ENCODE measurements at places on chromosomes 11 and 22.

GRCh38 chr11:98600103-98600502, 420.6 kb upstream of the CNTN5 start:
- no peak overlapping the region for H3K4me3 ChIP-seq
- no peaks in the 10 kb centered on the region for H3K4me1 ChIP-seq
- DNase-seq = no peak
- H3K27ac ChIP-seq = no peak overlapping the region
- no peaks in the 10 kb centered on the region for H3K27me3 ChIP-seq

DNA sequence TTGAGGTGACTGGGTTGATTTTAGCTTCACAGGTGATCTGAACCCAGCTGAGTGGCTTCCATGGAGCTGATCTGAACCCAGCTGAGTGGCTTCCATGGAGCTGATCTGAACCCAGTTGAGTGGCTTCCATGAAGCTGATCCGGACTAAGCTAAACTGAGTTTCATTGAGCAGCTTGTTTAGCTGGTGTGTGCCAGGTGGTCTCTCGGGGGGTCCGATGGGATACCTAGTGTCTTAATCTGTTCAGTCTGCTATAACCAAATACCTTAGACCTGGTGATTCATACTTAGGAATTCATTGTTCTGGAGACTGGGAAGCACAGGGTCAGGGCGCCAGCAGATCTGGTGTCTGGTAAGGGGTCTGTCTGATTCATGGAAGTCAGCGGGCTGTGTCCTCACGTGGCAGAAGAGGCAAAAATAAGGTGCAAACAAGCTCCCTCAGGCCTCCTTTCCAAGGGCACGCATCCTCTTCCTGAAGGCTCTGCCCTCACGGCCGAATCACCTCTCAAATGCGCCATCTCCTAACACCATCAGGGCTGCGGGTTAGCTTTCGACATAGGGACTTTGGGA, 52.5 kb upstream of the KCNQ1OT1 start:
- no peaks in the 10 kb centered on the region for H3K36me3 ChIP-seq
- H3K27me3 ChIP-seq = no peaks in the 10 kb centered on the region
- DNase-seq = no peak
- H3K27ac ChIP-seq = no peak overlapping the region
- H3K4me1 ChIP-seq = no peaks in the 10 kb centered on the region

DNA sequence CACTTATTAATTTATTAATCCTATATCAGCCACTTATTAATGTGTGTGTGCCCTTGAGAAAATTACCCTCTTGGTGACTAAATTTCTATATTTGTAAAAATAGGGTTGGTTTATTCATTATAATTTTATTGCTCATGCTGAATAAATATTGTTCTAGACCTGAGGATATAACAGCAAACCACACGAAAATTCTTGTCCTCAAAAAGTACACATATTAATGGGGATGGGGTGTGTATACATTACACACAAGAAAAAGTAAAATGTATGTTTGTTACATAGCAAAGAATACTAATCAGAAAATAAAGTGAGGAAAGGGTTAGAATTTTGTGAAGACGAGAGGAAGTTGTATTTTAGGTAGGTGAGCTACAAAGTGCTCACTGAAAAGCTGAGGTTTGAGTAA, 1068.9 kb upstream of the RAG2 start:
- no peaks in the 10 kb centered on the region for H3K36me3 ChIP-seq
- no peak overlapping the region for H3K4me3 ChIP-seq
- no peaks in the 10 kb centered on the region for H3K4me1 ChIP-seq
- H3K27ac ChIP-seq = no peak overlapping the region
- no peaks in the 10 kb centered on the region for H3K27me3 ChIP-seq

DNA sequence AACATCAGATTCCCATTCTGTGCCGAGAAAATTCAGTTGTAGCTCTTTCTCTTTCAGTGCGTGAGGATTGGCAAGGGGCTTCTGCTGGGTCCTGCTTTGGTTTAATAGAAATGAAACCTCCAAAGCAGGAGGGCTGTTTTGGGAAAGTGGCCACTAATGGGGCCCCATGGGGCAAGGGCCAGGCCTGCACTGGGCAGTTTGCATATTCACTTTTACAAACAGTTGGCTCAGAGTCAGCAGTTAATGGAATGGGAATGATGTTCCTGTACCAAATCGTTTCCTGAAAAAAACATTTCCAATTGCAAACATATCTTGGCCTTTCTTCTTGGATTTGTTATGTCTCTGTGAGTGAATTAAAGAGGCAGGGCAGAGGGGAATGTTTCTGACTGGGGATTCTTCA, 92.1 kb downstream of the PARVA start:
- H3K27me3 ChIP-seq = no peaks in the 10 kb centered on the region
- peak overlapping the region; percentile 10 for H3K4me3 ChIP-seq
- H3K4me1 ChIP-seq = peaks cover 10% of the 10 kb centered on the region
- no peak for DNase-seq
- H3K36me3 ChIP-seq = no peaks in the 10 kb centered on the region

- no peak overlapping the region for H3K27ac ChIP-seq
- H3K4me1 ChIP-seq = no peaks in the 10 kb centered on the region
- no peaks in the 10 kb centered on the region for H3K36me3 ChIP-seq
- no peaks in the 10 kb centered on the region for H3K27me3 ChIP-seq
These were observed 687.8 kb downstream of the FAM181B start for GRCh38 chr11:82045748-82046457.

DNA sequence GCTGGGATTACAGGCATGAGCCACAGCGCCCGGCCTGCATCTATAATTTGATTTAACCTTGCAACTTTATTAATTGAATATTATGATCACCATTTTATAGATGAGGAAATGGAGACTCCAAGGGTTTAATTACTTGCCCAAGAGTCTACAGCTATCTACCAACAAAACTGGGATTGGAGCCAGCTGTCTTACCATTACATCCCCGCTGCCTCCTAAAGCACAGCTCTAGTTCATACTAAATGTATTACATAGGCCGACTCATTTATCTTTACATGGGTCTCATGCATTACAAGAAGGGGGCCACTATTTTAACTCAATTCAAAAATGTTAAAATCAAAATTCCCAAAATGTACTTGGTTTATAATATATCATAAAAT, 14.1 kb upstream of the TMA7B start:
- DNase-seq = no peak
- H3K4me3 ChIP-seq = no peak overlapping the region
- H3K27me3 ChIP-seq = no peaks in the 10 kb centered on the region
- no peaks in the 10 kb centered on the region for H3K36me3 ChIP-seq

DNA sequence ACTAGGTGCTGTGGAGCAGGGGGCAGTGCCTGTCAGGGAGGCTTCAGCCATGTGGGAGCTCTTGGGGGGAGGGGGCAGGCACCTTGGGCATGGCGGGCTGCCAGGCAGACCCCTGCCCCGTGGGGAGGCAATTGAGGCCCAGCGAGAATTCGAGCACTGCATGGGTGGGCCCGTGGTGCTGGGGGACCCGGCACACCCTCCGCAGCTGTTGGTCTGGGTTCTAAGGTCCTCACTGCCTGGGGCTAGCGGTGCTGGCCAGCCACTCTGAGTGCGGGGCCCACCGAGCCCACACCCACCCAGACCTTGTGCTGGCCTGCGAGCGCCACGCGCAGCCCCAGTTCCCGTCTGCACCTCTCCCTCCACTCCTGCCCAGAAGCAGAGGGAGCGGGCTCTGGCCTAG, 835.5 kb upstream of the CNTN5 start:
- H3K27ac ChIP-seq = no peak overlapping the region
- H3K27me3 ChIP-seq = no peaks in the 10 kb centered on the region
- no peaks in the 10 kb centered on the region for H3K4me1 ChIP-seq
- H3K36me3 ChIP-seq = no peaks in the 10 kb centered on the region
- H3K4me3 ChIP-seq = no peak overlapping the region

GRCh38 chr11:8267831-8268529, 4.3 kb upstream of the LMO1 start:
- peak; percentile 46 for DNase-seq
- H3K27me3 ChIP-seq = no peaks in the 10 kb centered on the region
- peaks cover 3% of the 10 kb centered on the region for H3K4me1 ChIP-seq
- peak overlapping the region; percentile 70 for H3K4me3 ChIP-seq

DNA sequence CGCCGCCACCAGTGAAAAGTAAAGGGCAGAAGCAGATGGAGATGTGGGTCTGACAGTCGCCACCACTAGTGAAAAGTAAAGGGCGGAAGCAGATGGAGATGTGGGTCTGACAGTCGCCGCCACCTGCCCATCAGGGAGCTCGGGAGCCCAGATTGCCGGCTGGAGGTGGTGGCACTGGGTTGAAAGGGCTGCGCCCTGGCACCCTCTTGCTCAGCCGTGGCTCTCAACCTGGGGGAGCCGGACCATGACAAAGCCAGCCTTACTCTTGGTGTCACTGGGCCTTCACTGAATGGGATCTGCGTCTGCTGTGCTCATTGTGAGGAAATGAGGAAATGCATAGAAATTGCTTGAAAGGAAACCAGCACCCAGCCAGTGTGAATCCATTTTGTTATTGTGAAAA, 36.3 kb downstream of the AP2A2 start:
- no peak for DNase-seq
- H3K4me3 ChIP-seq = no peak overlapping the region
- H3K36me3 ChIP-seq = no peaks in the 10 kb centered on the region
- no peaks in the 10 kb centered on the region for H3K4me1 ChIP-seq
- H3K27me3 ChIP-seq = no peaks in the 10 kb centered on the region
- no peak overlapping the region for H3K27ac ChIP-seq

GRCh38 chr22:33859311-33859710, 61.0 kb downstream of the LARGE1 start:
- H3K27ac ChIP-seq = no peak overlapping the region
- H3K4me3 ChIP-seq = no peak overlapping the region
- no peaks in the 10 kb centered on the region for H3K27me3 ChIP-seq
- H3K4me1 ChIP-seq = no peaks in the 10 kb centered on the region
- H3K36me3 ChIP-seq = no peaks in the 10 kb centered on the region
- no peak for DNase-seq

- no peak overlapping the region for H3K4me3 ChIP-seq
- DNase-seq = no peak
- no peaks in the 10 kb centered on the region for H3K36me3 ChIP-seq
- no peak overlapping the region for H3K27ac ChIP-seq
- no peaks in the 10 kb centered on the region for H3K4me1 ChIP-seq
These were observed 5.9 kb upstream of the ADORA2A start for GRCh38 chr22:24421428-24421931.

DNA sequence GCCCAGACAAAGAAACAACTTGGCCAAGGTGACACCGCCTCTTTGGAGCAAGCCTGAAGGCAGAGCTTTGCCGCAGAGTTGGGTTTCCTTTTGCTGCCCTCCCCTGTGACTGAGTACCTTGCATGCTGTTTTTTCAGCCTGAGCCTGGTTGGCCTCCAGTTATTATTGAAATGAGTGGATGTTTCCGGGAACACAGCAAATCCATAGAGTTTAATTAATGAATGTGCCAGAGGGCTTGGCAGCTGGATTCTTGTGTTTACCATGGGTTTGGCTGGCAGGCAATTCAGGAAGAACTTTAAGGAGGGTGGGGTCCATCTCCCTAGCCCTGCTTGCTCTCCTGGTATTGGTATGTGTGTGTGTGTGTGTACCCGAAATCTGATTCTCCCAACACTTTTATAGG, 65.6 kb upstream of the CRYBB3 start:
- peaks cover 10% of the 10 kb centered on the region for H3K4me1 ChIP-seq
- H3K27me3 ChIP-seq = no peaks in the 10 kb centered on the region
- no peaks in the 10 kb centered on the region for H3K36me3 ChIP-seq
- H3K4me3 ChIP-seq = no peak overlapping the region
- DNase-seq = peak; percentile 89

- H3K4me3 ChIP-seq = no peak overlapping the region
- no peak for DNase-seq
- H3K27ac ChIP-seq = no peak overlapping the region
- H3K27me3 ChIP-seq = no peaks in the 10 kb centered on the region
- H3K36me3 ChIP-seq = no peaks in the 10 kb centered on the region
These were observed 9.5 kb downstream of the CCDC134 start for GRCh38 chr22:41810022-41810421.

- H3K4me1 ChIP-seq = peaks cover 5% of the 10 kb centered on the region
- H3K27me3 ChIP-seq = no peaks in the 10 kb centered on the region
- no peak overlapping the region for H3K4me3 ChIP-seq
- DNase-seq = no peak
- H3K27ac ChIP-seq = no peak overlapping the region
These were observed 3.5 kb downstream of the MYO7A start for GRCh38 chr11:77131560-77131959.

GRCh38 chr22:22414266-22414665, 94.3 kb downstream of the ZNF280B start:
- no peak for DNase-seq
- H3K36me3 ChIP-seq = no peaks in the 10 kb centered on the region
- no peak overlapping the region for H3K27ac ChIP-seq
- H3K4me1 ChIP-seq = no peaks in the 10 kb centered on the region

- no peak overlapping the region for H3K27ac ChIP-seq
- no peaks in the 10 kb centered on the region for H3K4me1 ChIP-seq
- no peak overlapping the region for H3K4me3 ChIP-seq
These were observed 29.3 kb upstream of the OR10D3 start for GRCh38 chr11:124153821-124154220.

- DNase-seq = no peak
- no peaks in the 10 kb centered on the region for H3K36me3 ChIP-seq
- no peak overlapping the region for H3K27ac ChIP-seq
- H3K4me3 ChIP-seq = no peak overlapping the region
- no peaks in the 10 kb centered on the region for H3K27me3 ChIP-seq
These were observed 104.3 kb downstream of the ST3GAL4 start for GRCh38 chr11:126459691-126460281.

- peak overlapping the region; percentile 25 for H3K27ac ChIP-seq
- H3K4me1 ChIP-seq = peaks cover 5% of the 10 kb centered on the region
- H3K36me3 ChIP-seq = no peaks in the 10 kb centered on the region
- H3K27me3 ChIP-seq = no peaks in the 10 kb centered on the region
- no peak for DNase-seq
These were observed 11.4 kb downstream of the IGSF9B start for GRCh38 chr11:133945087-133945974.

DNA sequence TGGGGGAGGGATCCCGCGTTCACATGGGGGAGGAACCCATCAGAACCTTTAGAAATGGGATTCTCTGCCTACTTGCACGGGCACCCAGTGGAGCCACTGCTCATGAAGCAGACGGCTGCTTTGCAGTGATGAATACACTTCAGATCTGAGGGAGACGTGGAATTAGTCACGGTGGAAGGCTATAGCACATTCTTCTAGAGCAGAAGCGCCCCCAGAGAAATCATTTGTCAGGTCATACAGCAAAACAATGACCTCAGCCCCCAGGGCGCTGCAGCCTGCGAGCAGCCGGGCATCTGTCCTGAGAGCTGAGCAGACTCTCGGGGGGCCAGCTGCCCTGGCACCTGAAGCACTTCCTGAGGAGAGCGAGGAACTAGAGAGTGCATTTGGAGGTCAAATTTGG, 12.7 kb downstream of the TP53AIP1 start:
- H3K27me3 ChIP-seq = no peaks in the 10 kb centered on the region
- DNase-seq = no peak
- no peak overlapping the region for H3K4me3 ChIP-seq
- H3K27ac ChIP-seq = no peak overlapping the region
- H3K4me1 ChIP-seq = no peaks in the 10 kb centered on the region
- H3K36me3 ChIP-seq = no peaks in the 10 kb centered on the region

- no peak for DNase-seq
- no peak overlapping the region for H3K4me3 ChIP-seq
- H3K36me3 ChIP-seq = no peaks in the 10 kb centered on the region
- no peaks in the 10 kb centered on the region for H3K27me3 ChIP-seq
These were observed 486.4 kb upstream of the ISX start for GRCh38 chr22:34579519-34579918.

GRCh38 chr11:34298871-34299270, 58.9 kb downstream of the ABTB2 start:
- no peak overlapping the region for H3K27ac ChIP-seq
- no peak overlapping the region for H3K4me3 ChIP-seq
- DNase-seq = no peak

All from breast epithelium (tissue), 4 donors.